Left ventricle myocardium inferior (tissue), 1 donor: ENCODE measurements at places on chromosomes 16 and 17.

GRCh38 chr17:19003543-19004420 lies 782 bp downstream of the FAM83G start:
- DNase-seq: no peak

GRCh38 chr17:51184124-51184523 lies 17.9 kb downstream of the NME2 start:
- no peak for DNase-seq

GRCh38 chr17:73546770-73547536 lies 97.3 kb downstream of the SDK2 start:
- no peak for DNase-seq

DNA sequence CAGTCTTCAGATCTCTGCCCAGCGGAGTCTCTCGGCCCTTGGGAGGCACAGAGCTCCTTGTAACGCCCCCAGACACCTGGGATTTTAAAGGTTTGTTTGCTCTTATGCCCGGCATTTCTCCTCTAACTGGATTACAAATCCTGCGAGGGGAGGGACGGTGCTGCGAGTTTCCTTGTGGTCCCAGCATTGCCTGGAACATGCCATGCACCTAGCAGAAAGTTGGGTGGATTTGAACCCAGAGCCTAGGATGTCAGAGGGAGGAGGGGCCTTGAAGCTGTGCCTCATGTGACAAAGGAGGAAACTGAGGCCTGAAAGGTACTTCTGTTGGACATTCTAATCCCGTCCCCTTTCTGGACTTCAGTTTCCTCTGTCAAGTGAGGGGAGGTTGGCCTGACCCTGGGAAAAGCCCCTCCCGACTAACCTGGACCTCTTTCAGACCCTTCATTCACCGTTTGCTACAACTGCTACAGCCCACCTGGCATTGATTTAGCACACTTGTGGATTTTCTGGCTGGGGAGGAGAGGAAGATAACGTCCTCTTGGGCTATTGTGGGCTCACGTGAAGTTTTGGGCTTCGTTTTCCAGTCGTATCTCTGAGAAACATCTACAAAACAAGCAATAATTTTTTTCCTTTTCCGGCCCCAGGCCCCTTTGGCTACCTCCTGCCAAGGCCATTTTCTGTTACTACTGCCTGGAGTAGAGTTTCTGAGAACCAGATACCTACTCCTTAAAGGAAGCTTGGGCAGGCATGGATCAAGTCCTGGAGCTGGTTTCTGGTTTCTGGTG lies 30.9 kb downstream of the MRC2 start:
- no peak for DNase-seq

- no peak for DNase-seq
Measured at GRCh38 chr16:22843856-22844255, 29.9 kb downstream of the HS3ST2 start.

DNA sequence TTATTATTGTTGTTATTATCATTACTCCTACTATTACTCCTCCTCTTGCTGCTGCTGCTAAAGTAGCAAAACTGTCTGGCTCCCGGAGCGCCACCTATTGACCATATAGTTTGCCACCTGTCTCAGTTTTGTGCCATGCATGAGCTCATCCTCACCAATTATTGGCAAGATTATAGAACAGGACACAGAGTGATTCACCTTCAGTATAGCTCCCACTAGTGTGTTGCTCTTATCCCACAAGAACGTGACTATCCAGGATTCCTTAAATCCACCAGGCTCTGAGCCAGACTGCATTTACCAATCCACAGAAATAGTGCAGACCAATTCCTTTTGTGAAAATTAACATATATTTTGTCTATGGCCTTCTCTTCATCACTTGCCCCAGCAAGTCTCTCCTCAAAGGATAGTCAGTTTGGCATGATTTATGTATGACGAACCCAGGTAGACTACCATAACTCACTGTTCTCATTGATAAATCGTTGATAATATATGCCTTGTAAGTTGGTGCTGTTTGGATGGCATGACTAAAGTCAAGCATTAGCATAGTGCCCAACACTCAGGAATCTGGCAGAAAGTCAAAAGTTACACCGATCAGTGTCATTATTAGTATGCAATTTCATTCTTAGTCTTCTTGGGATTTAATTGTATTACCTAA lies 405.5 kb upstream of the HSBP1 start:
- DNase-seq: no peak

DNA sequence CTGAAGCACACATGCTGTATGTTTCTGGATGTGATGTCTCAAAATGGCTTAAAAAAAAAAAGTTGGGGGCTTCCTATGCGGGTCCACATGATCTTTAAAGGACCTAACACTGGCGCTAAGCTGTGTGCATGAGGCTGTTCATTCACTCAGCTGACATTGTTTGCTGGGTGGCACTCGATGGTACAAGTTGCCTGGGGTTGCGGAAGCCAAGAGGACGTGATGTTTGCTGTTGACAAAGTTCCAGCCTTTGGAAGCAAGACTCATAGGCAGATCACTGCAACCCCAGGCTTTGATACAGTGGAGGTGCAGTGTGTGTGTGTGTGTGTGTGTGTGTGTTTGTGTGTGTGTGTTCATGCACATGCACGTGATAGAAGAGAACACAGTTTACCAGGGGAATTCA lies 29.5 kb upstream of the DNAI2 start:
- no peak for DNase-seq

DNA sequence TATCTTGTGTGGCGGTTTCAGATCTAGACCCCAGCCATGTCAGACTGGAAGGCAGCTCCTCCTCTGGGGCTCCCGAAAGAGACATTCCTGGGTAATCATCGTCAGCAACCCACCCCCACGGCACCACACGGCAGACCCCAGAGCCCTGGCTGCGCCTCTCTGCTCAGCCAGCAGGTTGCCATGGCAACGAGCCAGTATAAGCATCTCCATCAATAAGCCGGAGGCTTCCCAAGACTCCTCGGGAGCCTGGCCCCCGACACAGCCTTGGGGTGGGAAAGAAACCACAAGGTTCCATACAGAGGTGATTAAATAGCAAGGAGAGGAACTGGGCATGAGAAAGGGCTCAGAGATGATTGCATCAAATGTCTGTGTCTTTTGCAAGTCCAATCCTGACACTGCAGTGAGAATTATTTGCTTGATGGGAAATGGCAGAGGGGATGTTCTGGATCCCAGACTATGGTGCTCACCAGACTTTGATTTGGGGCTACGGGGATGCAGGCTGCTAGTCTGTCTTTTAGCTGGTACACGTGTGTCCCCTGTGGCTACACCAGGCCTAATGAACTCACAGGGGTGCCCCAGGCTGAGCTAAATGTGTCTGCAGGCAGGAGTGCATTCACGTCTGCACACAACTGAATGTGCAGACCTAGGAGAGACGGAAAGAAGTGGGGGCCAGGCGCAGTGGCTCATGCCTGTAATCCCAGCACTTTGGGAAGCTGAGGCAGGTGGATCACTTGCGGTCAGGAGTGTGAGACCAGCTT lies 320.5 kb upstream of the TNRC6C start:
- no peak for DNase-seq

DNA sequence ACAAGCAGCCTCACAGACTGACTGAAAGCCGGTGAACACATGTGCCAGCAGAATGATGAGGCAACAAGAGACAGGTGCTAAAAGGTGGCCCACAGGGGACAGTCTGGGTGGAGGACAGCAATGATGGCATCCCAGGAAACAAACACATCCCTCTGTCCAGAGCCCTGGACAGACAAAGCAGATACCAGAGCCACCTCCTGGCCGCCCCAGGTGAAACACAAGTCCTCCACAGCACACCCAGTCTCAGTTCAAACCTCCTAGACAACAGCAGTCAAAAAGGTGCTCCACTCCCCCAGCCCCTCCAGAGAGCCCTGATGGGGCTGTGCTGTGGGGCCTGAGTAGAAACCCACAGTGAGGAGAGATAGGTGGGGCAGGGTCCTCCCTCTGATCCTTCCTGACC lies 20.3 kb upstream of the CDH5 start:
- DNase-seq: no peak

DNA sequence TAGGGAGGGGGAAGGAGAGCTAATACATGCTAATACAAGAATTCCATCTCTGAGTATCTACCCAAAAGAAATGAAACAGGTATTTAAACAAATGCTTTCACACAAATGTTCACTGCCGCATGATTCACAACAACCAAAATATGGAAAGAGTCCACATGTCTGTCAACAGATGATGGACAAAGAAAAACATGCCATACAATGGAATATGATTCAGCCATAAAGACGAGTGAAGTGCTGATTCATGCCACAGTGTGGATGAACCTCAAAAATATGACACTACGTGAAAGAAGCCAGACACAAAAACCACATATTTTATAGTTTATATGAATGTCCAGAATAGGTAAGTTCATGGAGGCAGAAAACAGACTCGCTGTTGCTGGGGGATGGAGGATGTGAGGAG lies 321.4 kb downstream of the FOXL1 start:
- no peak for DNase-seq

GRCh38 chr16:10833271-10833670 lies 14.7 kb upstream of the TVP23A start:
- no peak for DNase-seq

GRCh38 chr16:14100825-14101224 lies 29.7 kb downstream of the MRTFB start:
- no peak for DNase-seq

DNA sequence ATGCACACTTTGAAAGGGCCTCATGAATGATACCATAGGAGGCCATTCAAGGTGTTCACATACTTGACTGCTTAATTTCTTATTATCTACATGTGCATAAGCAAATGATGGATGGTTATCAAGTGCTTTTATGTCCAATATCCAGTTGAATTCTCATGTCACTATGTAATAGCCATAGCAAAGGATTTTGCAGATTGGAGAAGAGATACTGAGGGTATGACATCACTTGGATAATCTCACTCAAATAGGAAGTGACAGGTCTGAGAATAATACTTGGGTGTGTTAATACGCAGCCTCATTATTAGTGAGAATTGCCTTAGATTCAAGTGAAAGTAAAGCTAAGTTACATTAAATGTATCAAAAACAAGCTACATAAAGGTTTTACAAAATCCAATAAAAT lies 1208.6 kb downstream of the CDH11 start:
- DNase-seq: no peak

DNA sequence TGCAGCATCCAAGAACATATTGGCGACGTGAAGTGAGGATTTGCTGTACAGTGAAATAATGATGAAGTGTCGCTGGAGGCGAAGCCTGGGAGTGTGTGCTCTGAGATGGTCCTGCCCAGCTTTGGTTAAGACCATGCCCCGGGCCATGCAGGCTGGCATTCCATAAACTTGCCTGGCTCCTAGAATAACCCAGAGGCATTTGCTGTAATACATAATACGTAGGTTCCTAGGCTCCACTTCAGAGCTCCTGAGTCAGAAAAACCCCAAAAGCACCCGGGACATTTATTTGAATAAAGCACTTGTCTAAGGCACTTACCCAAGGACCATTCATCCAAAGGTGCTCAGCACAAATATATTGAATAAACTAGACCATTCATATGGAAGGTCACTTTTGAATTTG lies 279.3 kb downstream of the ABCC12 start:
- no peak for DNase-seq

DNA sequence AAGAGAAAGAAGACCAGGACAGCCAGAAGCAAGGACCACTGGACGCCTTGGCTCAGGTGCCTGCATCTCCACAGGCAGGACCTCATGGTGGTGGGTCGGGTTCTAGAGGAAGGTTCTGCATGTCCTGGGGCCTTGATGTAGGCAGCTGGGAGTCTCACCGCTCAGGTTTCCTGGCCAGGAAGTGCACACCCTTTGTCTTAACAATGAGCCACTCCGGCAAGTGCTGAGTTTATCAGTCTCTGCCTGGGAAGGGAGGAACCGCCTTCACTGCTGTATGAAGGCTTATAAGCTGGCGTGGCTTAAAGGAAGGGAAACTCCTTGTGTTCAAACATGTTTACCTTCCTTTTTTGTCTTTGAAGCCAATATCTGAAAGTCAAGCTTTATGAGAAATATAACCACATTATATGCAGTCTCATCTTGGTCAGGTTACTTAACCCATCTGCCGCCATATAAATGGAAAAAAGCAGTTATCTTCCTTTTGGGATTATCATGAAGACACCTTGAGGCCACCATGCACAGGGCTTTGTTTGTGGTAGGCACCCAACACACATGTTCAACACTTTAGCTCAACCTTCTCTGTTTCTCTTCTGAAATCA lies at the start of gene ST6GALNAC1:
TSS of gene ST6GALNAC1 (minus strand) at position 205 of the 596 bp plus-strand sequence. CDS start at position 86, 119 bp downstream.
- peak; percentile 18 for DNase-seq

- DNase-seq: no peak
Measured at GRCh38 chr17:1076299-1076981, 79.5 kb downstream of the TIMM22 start.

- no peak for DNase-seq
Measured at GRCh38 chr17:48841395-48841831, 10.6 kb downstream of the CALCOCO2 start.

GRCh38 chr17:13557077-13557476 lies 44.7 kb downstream of the HS3ST3A1 start:
- no peak for DNase-seq

- DNase-seq: no peak
Measured at GRCh38 chr16:49617016-49617629, 238.8 kb downstream of the ZNF423 start.

- DNase-seq: no peak
Measured at GRCh38 chr17:42852351-42852750, 1.4 kb downstream of the AOC3 start.

DNA sequence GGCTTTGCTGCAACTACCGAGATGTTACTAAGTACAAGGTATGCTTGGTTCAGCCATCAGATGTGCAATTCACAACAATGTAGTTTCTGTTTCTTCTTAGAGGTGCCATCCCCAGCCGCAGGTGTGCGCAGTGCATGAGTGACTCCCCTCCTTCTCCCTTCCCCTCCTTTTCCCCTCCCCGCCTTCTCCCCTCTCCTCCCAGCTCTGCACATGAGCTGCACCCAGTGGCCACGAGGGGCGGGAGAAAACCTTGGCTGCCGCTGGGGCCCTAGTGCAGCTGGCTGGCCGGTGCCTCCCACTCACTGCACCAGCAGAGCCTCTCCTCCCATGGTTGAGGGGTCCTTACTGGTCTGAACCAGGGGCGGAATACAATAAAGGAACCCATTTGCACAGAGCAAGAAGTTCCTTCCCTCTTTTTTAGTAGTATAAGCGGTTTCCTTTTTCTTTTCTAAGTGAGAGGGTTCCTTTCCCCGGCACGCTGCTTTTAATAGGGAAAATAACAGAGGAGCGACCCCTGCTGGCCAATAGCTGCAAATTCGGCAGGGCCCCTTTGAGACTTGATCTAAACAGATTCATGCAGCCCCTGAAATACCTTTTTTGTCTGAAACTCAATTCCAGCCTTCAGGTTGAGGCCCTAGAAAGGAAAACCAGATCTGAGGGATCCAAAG lies 7.8 kb upstream of the CCL15 start:
- DNase-seq: no peak

DNA sequence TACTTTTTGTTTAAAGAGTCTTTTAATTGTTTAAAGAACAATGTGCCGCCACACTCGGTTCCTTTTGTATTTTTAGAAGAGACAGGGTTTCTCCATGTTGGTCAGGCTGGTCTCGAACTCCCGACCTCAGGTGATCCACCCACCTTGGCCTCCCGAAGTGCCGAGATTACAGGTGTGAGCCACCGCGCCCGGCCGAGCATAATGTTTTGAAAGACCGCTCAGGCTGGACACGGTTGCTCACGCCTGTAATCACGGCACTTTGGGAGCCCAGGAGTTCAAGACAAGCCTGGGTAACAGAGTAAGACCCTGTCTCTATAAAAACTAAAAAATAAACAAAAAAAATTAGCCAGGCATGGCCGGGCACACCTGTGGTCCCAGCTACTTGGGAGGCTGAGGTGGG lies 59.8 kb downstream of the RNF213 start:
- DNase-seq: no peak

- no peak for DNase-seq
Measured at GRCh38 chr16:86571530-86571915, 4.9 kb downstream of the FOXC2 start.

GRCh38 chr16:20903899-20904506 lies 3.4 kb downstream of the LYRM1 start:
- no peak for DNase-seq
